ENCODE measurements at places on chromosomes 5 and 9. TPM values are rescaled to one million over a fixed set of nuclear protein-coding genes. Genes with fewer than 3 reads are reported as not detected.

DNA sequence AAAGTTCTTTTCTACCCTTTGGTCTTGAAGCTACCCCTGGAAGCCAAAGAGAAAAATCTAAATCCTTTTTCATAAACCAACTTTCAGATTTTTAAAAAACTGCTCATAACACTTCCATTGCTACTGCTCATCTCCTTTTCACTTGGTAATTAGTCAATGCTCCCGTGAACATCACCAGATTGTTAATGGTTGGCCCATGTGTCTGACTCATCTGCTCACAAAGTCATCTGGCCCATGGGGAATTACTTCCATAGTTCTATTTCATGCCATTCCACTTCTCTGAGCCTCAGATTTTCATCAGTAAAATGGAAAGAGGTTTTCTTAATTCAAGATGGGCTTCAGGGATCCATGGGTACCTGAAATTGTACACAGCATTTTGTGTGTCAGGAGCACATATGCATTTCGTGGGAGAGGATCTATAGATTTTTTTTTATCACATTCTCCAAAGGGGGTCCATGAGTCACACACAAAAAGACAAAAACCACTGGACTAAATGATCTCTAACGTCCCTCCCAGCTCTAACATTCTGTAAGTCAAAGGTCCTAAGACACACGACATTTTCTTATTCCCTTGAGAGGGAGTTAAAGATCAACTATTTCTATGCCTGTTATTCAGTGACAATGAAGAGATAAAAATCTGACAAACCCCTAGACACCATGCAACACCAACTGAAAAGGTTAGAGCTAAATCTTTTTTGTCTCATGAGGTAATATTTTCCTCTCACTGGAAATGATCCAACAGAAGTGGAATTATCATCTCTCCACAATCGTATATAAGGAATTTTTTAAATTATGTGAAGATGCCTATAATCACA is 75.4 kb downstream of the TEX10 start:
- peak; percentile 73 for DNase-seq

- peak; percentile 41 for DNase-seq
Observed at GRCh38 chr5:103472830-103473229, 89.8 kb downstream of the NUDT12 start.

GRCh38 chr9:120734607-120735410 is 20.5 kb upstream of the MEGF9 start:
- DNase-seq = no peak

- DNase-seq = peak; percentile 64
Observed at GRCh38 chr9:6034954-6035353, 19.5 kb upstream of the RANBP6 start.

- DNase-seq = peak; percentile 8
Observed at GRCh38 chr5:157026789-157027424, 32.0 kb downstream of the HAVCR1 start.

Gene GAS1
- total RNA-seq = 14.5 TPM

Gene SPARC
- 386 TPM for total RNA-seq
